ENCODE measurements at places on chromosomes 6 and 20.

GRCh38 chr6:27507041-27507956 is 34.4 kb upstream of the ZNF184 start:
- DNase-seq, result no peak

DNA sequence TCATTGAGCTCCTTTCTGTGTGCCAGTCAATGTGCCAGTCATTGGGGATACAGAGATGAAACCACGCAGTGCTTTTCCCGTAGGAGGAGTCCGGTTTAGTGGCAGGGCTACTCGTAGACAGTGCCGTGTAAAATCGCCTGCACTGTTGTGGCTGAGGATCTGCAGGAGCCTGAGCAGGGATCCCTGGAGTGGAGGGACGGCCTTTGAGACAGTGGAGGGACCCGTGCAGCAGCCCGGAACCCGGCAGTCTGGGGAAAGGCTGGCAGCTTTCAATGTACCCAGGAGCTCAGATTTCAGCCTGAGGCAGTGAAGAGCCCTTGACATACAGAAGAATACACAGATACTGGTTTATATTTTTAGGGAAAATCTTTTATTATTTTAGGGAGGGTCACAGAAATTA is 203.3 kb downstream of the ARID1B start:
- no peak for DNase-seq

DNA sequence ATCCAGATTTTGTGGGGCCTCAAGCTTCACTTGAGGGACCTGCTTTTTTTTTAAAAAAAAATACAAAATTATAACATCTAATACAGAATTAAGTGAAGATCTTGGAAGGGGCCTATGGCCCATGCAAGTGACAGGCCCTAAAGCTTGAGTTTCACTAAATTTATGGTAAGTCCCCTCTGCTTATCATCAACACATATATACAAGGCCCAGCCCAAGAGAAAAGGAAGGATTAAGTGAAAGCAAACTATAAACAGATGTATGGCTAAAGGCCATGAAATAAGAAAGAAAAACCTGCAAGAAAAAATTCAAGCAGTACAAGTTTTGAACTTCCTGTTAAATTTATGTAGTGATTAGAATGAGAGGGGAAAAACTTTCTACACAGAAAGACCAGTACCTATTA is 86.8 kb downstream of the CDC40 start:
- DNase-seq, result no peak

- DNase-seq, result no peak
These were observed 9.6 kb upstream of the PRIM2 start for GRCh38 chr6:57307850-57308249.

DNA sequence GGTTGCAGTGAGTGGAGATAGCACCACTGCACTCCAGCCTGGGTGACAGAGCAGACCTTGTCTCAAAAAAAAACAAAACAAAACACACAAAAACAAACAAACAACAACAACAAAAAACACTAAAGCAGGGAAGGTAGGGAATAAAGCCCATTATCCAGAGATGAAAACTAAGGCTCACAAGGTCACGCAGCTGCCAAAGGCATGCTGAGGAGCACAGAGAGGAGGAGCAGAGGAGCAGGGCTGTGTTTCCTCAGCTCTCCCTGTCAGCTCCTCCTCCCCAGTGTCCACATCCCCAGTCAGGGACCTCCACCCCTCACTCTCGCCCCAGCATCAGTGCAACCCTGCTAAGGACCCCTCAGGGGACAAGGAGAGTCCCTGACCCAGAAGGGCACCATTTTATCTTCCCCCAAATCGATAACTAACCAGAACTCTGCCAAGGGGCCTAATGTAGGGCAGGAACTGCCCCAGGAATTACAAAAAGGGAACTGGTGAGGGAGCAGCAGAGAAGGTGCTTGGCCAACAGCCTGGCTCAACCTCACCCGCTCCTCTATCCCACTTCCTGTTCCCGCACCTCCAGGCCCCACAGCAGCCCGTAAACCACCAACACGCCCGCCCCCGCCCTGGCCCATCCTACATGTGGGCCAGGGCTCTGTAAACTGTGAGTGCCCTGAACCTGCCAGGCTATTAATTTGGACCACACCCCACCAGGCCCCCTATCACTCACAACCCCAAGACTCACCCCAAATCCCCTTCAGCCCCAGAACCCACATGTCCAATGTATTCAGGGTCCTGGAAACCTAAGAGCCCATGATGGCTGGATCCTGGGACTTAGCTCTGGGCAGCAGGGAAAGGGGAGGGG is 9.0 kb downstream of the TEAD3 start:
- DNase-seq, result no peak

- no peak for DNase-seq
These were observed 555.6 kb downstream of the CD83 start for GRCh38 chr6:14673201-14673600.

DNA sequence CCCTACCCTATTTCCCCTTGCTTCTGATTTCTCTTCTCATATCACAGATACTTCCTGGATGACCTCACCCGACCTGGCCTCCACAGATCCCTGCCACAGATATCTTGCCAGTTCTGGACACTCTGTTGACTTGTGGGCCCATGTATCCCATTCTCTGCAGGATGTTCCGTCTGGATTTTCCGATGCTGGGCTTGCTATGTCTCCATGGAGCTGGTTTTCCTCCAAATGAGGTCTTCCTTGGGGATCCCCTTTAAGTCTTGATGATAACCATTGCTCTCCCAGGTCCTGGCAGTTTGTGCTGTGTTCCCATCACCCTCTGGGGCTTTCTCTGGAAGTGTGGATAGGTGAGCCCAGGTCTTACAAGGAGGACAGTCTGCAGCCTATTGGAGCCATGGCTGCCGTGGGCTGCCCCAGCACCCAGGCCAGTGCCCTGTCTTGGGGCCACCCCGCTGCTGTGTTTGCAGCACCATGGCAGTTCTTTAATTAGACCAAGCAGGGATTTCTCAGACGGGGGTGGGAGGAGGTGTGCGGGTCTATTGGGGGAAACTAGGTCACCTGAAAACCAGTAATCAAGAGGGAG is 23.9 kb downstream of the PPP1R16B start:
- DNase-seq, result no peak

DNA sequence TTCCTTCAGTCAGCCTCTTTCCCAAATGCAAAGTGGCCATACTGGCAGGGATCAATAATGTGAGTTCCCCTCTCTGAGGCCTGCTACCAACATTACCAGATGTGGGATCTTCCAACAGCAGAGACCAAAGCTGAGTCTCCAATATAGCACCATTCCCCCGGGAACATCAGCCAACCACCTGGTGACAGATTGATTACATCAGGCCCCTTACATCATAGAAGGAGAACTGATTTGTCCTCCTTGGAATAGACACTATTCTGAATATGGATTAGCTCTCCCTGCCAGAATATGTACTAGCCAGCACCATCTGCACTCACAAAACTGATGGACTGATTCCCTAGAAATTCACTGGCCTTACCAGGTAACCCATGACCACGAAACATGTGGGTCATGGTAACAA is 61.9 kb upstream of the CARMIL1 start:
- no peak for DNase-seq

DNA sequence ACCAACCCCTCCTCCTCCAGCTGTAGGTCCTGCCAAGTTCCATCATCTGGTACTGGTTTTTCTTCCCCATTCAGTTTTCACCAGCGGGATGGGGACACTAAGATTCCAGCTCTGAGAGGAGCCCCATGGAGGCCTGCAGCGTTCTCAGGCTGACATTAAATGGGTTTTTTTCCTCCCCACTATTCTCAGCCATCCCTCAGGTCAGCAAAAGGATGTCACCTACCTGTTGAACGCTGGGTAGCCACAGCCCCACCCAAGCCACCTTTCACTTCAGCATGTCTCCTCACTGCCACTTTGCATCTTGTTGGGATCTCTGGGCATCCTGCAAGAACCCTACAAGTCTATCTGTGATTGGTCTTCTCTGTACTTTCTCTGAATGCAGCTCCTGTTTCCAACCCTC is 6.8 kb downstream of the KCNK17 start:
- DNase-seq, result no peak

DNA sequence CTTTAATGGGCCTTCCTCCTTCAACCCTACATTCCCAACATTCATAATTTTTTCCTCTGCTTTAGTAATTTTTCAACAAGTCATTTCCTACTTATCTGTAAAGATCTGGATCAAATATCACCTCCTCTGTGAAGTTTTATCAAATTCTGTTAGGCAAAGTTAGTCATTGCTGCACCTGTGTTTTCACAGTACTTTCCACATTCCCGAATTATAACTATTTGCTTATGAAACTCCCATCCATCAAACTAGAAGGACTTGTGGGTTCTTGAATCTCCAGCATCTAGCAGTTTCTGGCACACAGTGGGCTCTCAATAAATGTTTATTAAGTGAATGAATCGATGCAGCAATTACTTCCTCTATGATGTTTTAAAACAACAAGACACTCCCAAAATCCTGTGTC is 257.6 kb downstream of the HDGFL1 start:
- no peak for DNase-seq

DNA sequence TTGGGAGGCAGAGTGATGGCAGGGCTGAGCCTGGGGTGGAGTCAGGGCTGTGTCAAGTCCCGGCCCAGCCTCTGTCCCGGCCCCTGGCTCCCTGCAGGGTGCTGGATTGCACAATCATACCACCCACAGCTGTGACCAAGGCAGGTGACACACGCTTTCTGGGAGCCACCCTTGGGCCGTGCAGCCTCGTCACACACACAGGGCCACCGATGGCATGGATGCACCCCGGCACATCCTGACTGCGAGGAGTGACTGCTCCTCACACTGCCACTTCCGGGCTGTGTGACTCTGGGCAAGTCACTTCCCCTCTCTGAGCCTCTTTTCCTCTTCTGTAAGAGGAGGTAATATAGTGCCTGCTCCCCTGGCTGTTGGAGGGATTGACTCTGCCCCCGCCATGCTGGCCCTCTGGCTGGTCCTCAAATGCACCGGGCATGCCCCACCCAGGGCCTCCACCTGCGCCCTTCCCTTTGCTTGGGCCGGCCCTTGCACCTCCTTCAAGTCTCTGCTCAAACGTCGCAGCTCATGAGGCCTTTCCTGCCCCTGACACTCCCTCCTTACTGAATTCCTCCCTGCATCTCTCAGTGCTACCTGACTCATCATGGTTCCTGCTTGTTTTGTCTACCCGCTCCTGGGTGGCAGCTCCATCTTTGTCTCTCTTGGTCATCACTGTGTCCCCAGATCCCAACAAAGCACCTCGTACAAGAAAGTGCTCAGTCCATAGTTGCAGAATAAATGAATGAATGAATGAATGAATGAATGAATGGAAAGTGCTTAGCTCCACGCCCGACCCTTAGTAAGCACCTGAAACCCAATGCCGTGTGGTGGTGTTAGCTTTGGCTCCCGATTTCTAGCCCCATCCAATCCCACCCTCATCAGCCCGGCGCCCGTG is 93.5 kb downstream of the CEBPB start:
- no peak for DNase-seq

- no peak for DNase-seq
These were observed 233.4 kb upstream of the FLRT3 start for GRCh38 chr20:14570811-14571210.

DNA sequence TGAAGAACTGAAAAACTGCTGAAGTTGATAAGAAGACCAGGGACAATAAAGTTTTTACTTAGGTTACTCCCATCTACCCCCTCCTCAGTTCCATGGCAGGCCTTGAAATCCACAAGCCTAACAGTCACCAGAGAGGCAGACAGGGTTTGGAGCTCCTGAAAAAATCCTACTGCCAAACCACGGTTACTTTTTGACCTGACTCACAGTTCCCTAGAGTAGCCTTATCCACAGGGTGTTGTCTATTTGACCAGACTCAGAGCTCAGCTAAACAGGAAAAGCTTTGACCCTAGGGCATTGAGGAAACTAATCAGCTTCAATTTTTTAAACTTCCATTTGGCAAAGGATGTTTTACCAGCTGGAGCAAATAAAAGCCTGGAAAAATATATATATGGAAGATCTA is 257.7 kb upstream of the NT5E start:
- no peak for DNase-seq

DNA sequence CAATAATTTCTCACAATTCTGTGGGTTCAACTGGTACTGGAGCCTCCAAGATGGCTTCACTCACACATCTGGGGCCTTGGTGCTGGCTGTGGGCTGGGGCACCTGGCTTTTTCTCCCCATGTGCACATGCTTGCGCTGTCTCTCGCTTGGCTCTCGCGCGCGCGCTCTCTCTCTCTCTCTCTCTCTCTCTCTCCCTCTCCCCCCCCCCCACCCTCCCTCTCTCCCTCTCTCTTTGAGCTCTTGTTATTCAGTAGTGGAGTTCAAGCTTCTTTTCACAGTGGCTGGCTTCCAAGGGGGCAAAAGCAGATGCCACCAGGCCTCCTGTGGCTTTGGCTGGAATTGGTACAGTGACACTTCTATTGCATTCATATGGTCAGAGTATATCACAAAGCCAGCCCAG is 10.8 kb upstream of the TBCC start:
- no peak for DNase-seq

DNA sequence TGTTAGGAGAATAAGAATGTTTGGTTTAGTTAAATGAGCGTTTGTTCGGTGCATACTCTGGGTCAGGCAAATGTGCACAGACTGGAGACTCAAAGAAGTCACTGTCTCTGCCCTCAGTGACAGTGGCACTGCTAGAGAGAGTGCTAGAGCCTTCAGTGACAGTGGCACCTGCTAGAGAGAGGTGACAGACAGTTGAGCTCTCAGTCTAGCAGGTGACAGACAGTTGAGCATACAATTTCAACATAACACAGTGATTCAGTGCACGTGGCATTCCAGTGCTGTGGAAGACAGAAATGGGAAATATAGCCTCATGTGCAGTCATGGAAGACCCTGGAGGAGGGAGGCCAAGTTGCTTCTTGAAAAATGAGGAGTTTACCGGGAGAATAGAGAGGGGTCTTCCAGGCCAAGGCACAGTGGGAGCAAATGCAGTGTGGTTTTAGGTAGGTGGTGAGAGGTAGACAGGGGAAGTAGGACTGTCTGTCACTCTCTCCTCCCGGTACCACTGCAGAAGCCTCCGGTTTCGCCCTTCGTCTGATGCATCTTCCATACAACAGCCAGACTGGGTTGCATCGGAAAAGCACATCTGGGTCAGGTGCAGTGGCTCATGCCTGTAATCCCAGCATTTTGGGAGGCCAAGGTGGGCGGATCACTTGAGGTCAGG is 107.9 kb upstream of the CLDN20 start:
- no peak for DNase-seq
